Activated CD8-positive, alpha-beta memory T cell treated with anti-CD3 and anti-CD28 coated beads, Interleukin-2, amount 10 ng/mL, durations not matched to agents 7 days and 5 days (primary cell): ENCODE measurements at places on chromosomes 4 and X. TPM values are rescaled to one million over a fixed set of nuclear protein-coding genes. Genes with fewer than 3 reads are reported as not detected.

MAP7D3 gene
- total RNA-seq = 13.9 TPM

FGFR3 gene
- total RNA-seq = 0.21 TPM

MAGEA8 gene
- total RNA-seq = not detected

DNA sequence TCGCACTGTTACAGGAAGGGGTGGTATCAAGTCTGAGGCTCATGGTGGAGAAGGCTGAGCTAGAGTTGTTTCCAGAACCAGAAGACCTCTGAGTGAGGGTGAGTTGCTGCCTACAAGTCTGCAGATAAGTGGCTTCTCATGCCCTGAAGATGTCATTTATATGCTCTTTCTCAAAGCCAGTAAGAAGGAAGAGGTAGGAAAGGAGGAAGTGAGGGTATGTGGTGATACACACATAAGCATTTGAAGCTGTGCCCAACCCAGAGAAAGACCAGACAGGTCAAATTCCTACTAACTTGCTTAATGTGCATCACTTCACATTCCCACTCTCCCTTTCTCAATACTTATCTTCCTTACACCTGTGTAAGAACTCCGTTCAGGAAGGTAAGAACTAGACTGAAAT lies at the start of gene PPBP:
Gene PPBP, minus strand, starts transcription at position 130 of the 400 bp plus-strand sequence. Its CDS starts 87 bp downstream, at position 43.
- no peaks in the 10 kb centered on the region for H3K36me3 ChIP-seq
- no peak within 1 kb of the TSS for H3K27ac ChIP-seq
- no peak for DNase-seq
- no peaks in the 10 kb centered on the region for H3K4me1 ChIP-seq

DNA sequence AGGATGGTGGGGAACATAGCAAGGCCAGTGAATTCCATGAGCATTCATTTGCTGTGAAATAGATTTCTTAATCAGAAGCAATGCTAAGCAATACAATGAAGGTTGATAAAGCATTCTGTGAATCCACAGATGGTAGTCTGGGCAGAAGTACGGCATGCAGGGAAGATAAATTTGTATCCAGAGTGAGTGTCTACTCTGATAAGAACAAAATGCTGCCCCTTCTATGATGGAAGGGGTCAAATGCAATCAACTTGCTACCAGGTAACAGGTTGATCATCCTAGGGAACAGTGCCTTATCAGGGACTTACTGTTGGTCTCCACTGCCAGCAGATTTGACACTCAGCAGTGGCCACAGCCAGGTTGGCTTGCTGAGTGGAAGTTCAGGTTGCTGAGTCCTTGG lies 189.4 kb downstream of the MAB21L2 start:
- H3K27me3 ChIP-seq = no peaks in the 10 kb centered on the region
- no peak overlapping the region for H3K4me3 ChIP-seq
- no peak for DNase-seq
- peaks cover 10% of the 10 kb centered on the region for H3K4me1 ChIP-seq
- H3K36me3 ChIP-seq = peaks cover 21% of the 10 kb centered on the region

GRCh38 chrX:101740642-101741041 lies 81.0 kb upstream of the ARMCX2 start:
- DNase-seq = no peak
- no peaks in the 10 kb centered on the region for H3K36me3 ChIP-seq
- H3K4me3 ChIP-seq = no peak overlapping the region
- no peaks in the 10 kb centered on the region for H3K27me3 ChIP-seq
- H3K4me1 ChIP-seq = no peaks in the 10 kb centered on the region

GRCh38 chrX:131894995-131895394 lies 128.1 kb upstream of the STK26 start:
- H3K36me3 ChIP-seq = no peaks in the 10 kb centered on the region
- no peak overlapping the region for H3K4me3 ChIP-seq
- no peaks in the 10 kb centered on the region for H3K27me3 ChIP-seq
- DNase-seq = no peak

DNA sequence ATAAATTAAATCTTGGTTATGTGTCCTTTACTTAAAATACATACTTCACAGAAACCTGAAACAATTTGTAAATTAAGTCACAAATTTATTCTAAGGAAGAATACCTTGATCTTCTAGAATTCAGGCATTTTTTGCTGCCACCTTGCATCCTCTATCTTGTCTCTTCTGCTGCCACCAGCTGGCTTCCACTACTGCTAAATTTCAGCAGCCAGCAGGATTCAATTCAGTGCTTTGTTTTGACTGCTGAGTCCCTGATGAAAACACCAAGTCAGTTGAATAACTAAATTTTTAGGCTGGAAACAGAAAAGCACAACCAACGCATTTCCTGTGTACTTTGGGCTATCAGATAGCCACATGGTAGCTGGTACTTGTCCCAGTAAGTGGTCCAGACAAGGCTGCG lies 2.4 kb upstream of the MBTPS2 start:
- no peak overlapping the region for H3K27ac ChIP-seq
- H3K4me1 ChIP-seq = peaks cover 6% of the 10 kb centered on the region
- H3K36me3 ChIP-seq = peaks cover 3% of the 10 kb centered on the region
- DNase-seq = no peak

GRCh38 chr4:53816561-53816960 lies 225.3 kb upstream of the LNX1 start:
- H3K4me1 ChIP-seq = no peaks in the 10 kb centered on the region
- no peak overlapping the region for H3K27ac ChIP-seq
- DNase-seq = no peak
- H3K36me3 ChIP-seq = no peaks in the 10 kb centered on the region
- no peak overlapping the region for H3K4me3 ChIP-seq

DNA sequence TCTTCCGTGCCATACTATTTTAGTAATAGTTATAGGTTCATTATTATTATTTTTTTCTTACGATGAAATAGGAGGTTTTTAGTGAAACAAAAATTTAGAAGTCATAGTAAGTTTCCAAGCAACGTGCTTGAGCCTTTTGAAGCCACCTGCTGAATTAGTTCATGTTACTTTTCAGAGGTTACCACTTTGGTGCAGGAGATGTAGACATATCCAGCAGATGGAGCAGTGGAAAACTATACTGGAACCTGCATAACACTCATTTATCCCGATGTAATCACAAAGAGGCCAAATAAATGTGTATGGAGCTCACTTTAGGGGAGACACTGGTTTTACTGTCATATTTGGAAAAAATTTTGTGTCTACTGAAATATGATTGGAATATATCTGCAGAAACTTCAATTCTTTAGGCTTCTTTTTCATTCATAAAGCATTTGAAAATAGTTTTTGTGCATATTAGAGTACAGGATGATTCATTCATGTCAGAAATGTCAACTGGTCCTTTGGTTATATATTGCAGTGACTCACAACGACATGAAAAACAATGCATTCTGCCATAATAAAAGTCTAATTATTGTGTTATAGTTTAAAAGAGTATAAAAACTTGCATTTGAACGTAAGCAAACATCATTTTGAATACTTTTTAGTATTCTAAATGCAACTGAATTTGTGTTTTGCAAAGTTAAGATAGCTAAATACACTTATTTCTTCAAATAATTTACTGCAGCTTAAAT lies 2182.9 kb upstream of the TENM3 start:
- DNase-seq = no peak
- H3K27ac ChIP-seq = no peak overlapping the region
- peaks cover 38% of the 10 kb centered on the region for H3K27me3 ChIP-seq

DNA sequence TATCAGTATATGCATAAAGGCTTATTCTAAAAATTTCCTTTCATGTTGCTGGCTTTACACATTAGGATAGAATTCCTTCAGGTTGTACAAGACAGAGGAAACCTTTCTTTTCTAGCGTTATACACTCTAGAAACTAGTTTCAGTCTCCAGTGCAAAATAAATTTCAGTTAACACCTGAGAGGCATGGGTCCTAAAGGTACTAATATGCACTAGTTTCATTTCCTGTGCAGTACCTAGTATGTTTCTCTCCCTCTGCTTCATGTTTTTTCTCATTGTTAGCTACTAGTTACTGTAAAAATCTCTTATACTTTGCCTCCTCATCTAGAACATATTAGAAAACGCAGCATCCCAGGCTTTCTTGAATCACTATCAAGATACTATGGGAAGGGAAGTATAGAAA lies 54.0 kb downstream of the SNX25 start:
- peaks cover 16% of the 10 kb centered on the region for H3K36me3 ChIP-seq
- DNase-seq = no peak
- H3K27ac ChIP-seq = no peak overlapping the region
- no peaks in the 10 kb centered on the region for H3K27me3 ChIP-seq

DNA sequence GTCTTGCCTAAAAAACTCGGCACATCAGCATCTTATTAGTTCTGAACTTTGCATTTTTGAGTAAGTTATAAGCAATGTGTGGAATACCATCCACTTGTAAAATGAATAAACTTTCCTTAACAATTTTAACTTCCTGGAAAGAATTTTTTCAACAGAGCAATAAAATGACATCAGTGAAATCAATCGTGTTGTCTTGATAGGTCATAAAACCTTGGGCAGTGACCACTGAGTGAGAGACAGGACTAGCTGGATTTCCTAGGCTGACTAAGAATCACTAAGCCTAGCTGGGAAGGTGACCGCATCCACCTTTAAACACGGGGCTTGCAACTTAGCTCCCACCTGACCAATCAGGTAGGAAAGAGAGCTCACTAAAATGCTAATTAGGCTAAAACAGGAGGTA lies 403.0 kb upstream of the CNKSR2 start:
- H3K4me1 ChIP-seq = no peaks in the 10 kb centered on the region
- no peak overlapping the region for H3K27ac ChIP-seq
- no peaks in the 10 kb centered on the region for H3K27me3 ChIP-seq
- no peak for DNase-seq
- no peaks in the 10 kb centered on the region for H3K36me3 ChIP-seq
- H3K4me3 ChIP-seq = no peak overlapping the region

DNA sequence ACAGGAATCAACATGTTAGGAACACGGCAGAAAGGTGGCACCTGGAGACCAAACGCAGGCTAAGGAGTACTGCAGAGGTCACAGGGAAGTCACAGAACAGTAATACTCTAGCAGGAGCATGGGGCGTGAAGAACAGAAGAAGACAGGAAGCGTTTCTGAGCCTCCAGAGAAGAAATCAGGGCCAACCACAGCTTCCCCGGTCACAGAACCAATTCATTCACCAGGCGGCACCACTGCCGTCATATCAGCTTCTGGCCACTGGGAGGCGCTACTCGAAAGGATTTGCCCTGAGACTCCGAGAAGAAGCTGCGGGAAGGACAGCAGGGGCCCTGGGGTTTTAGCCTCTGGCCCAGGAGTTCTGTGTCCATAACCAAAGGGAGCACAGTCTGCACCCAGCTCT lies 78.0 kb upstream of the DRD5 start:
- no peak overlapping the region for H3K4me3 ChIP-seq
- H3K27ac ChIP-seq = no peak overlapping the region
- DNase-seq = peak; percentile 85
- peaks cover 20% of the 10 kb centered on the region for H3K4me1 ChIP-seq
- H3K27me3 ChIP-seq = no peaks in the 10 kb centered on the region

GRCh38 chr4:83772685-83773084 lies 236.8 kb downstream of the GPAT3 start:
- no peak overlapping the region for H3K27ac ChIP-seq

DNA sequence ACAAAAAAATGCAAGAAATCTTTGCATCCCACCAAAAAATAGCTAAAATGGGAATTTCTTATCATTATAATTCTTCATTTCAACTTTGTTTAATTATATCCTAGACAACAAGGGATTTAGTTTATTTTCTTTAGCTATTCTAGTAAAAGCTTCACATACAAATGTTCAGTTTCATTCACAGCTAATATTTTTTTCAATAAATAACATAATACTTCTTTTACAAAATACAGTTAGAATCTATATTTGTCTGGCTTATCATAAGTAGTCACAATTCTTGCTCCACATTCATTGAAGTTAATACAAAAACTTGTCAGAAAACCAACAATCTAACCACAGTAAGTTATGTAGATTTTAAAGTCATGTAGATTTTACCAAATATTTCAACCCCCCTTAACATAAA lies 414.4 kb downstream of the FAT4 start:
- no peaks in the 10 kb centered on the region for H3K4me1 ChIP-seq
- no peak overlapping the region for H3K4me3 ChIP-seq
- H3K27me3 ChIP-seq = no peaks in the 10 kb centered on the region
- no peak overlapping the region for H3K27ac ChIP-seq
- no peak for DNase-seq
- H3K36me3 ChIP-seq = no peaks in the 10 kb centered on the region

DNA sequence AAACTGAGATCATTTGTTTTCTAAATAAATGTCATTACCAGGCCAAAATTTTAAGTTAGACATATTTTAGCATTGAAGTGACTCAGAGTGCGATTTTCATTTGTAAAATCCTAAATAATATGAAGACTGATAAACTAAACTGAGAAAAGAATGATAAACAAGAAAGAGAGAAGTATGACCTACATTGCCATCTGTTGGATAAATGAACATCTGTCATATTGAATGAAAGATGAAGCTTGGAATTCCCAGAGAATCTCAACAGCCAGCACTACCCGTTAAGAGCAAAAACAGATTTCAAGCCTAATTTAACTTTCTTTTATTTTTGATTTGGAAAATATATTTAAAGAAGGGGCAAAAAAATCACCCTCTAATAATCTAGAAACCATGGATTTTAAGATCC lies 591.0 kb upstream of the ATOH1 start:
- no peaks in the 10 kb centered on the region for H3K4me1 ChIP-seq
- no peaks in the 10 kb centered on the region for H3K27me3 ChIP-seq
- H3K36me3 ChIP-seq = no peaks in the 10 kb centered on the region
- no peak for DNase-seq

DNA sequence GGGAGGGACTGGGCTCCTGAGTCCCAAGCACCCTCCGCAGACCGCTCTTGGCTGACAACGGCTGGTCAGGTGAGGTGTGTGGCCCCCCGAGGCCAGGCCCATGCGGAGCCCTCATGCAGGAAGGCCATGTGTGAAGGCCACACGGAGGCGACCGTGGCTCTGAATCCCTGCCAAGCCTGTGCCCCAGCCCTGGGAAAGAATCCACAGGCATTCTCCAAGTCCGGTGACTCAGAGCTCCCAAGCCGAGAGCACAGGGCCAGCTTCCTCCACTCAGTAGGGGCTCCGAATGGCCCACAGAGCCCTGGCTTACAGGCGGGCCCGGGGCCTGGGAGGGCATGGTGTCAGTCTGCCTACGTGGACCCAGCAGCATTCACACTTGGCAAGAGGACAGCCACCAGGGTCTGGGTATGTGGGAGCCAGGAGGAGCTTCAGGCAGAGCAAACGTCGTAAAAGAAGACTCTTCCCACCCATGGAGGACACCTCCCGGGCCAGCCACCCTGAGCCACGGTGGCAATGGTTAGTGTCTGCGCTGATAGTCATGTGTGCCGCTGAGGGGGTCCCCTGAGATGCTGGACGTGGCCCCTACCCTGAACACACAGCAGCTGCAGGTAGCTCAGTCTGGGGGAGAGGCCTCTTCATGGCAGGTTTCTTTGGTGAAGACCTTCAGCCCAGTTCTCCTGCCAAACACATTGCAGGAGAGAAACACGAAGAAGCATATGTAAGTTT lies 105.7 kb downstream of the PSAPL1 start:
- H3K27me3 ChIP-seq = peaks cover 4% of the 10 kb centered on the region
- H3K4me1 ChIP-seq = peaks cover 8% of the 10 kb centered on the region
- H3K27ac ChIP-seq = no peak overlapping the region
- DNase-seq = no peak
